ENCODE measurements at places on chromosomes 2 and 18. TPM values are rescaled to one million over a fixed set of nuclear protein-coding genes. Genes with fewer than 3 reads are reported as not detected.

SLC11A1 gene
- 0.25 TPM for total RNA-seq

CEBPZ gene
- total RNA-seq = 42.7 TPM

ABI2 gene
- total RNA-seq = 32.3 TPM

ABCG5 gene
- not detected for total RNA-seq

CTNNA2 gene
- total RNA-seq = not detected

CHRNG gene
- not detected for total RNA-seq
